Left lobe of liver (tissue), 2 donors: ENCODE measurements at places on chromosomes 3 and 15. TPM values are rescaled to one million over a fixed set of nuclear protein-coding genes. Genes with fewer than 3 reads are reported as not detected.

Gene PARP15
- total RNA-seq = 1.0 TPM

Gene MYZAP
- total RNA-seq = 0.58 TPM

DNA sequence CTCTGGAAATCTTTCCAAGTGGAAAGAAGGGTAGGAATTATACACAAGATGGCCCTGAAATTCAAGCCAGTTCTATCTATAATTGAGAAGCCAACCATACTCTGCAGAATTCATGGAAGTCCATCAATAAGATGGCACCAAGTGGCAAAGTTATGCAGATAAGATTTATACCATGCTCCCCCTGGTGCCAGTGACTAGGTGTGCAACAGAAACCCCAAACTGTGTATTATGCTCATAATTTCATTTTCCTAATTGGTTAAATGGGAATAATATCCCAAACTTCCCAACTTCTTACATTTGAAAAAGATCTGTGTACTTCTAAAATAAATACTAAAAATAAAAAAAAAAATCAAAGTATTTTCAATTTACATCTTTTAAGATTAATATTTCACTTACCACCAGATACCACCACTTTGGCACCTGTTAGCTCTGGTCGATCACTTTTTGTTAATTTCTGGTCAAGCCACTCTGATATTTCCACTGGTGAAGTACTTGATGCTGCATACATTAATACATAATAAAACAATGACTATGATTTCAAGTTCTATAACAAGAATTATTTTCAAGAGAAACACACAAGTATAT lies 25.9 kb downstream of the ETFA start:
- no peak for DNase-seq

GRCh38 chr3:195239121-195239520 lies 31.8 kb downstream of the XXYLT1 start:
- DNase-seq = peak; percentile 30

- no peak for DNase-seq
Measured at GRCh38 chr3:147934451-147935180, 525.5 kb downstream of the ZIC1 start.

- DNase-seq = no peak
Measured at GRCh38 chr3:75983609-75984290, 198.4 kb upstream of the ZNF717 start.
